ENCODE measurements at places on chromosomes 2 and 18.

GRCh38 chr2:174153757-174154680 is 94.3 kb downstream of the OLA1 start:
- DNase-seq: no peak

DNA sequence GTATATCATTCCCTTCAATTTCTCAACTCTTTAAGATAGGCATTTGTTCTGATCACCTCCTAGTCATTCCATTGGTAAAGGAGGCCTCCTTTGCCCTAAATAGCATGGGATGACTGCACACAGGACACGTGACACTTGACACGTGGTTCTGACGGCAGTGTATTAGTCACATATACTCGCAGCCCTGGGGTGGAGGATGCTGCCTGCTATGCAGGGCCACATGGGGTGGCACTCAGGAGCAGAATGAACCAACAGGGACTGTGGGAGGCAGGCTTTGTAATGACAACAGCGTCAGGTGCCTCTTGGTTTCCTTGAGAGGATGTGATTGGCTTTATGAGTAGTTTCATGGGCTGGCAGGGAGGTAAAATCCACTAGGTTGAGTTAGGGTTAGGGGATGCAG is 9.3 kb upstream of the KCNS3 start:
- DNase-seq: no peak

- no peak for DNase-seq
These were observed 92.2 kb upstream of the CDKL4 start for GRCh38 chr2:39335930-39336329.

GRCh38 chr2:240917684-240918257 is 11.6 kb downstream of the CROCC2 start:
- no peak for DNase-seq

GRCh38 chr2:383888-384287 is 96.0 kb upstream of the ALKAL2 start:
- DNase-seq: no peak

- no peak for DNase-seq
These were observed 12.1 kb downstream of the FAM168B start for GRCh38 chr2:131081190-131081589.

DNA sequence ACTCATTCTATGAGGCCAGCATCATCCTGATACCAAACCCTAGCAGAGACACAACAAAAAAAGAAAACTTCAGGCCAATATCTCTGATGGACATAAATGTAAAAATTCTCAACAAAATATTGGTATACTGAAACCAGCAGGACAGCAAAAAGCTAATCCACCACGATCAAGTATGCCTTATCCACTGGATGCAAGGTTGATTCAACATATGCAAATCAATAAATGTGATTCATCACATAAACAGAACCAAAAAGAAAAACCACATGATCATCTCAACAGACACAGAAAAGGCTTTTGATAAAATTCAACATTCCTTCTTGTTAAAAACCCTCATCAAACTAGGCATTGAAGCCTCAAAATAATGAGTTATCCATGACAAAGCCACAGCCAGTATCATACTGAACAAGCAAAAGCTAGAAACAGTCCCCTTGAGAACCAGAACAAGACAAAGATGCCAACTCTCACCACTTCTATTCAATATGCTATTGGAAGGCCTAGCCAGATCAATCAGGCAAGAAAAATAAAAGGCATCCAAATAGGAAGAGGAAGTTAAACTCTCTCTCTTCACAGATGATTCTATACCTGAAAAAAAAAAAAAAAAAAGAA is 45.3 kb downstream of the RTTN start:
- DNase-seq: no peak

Measured in activated T-helper 1 cell treated with anti-CD3 and anti-CD28 coated beads, Interleukin-2, amount 50 U/mL, for 16 hours (primary cell).